ENCODE measurements at places on chromosomes 2 and 18.

DNA sequence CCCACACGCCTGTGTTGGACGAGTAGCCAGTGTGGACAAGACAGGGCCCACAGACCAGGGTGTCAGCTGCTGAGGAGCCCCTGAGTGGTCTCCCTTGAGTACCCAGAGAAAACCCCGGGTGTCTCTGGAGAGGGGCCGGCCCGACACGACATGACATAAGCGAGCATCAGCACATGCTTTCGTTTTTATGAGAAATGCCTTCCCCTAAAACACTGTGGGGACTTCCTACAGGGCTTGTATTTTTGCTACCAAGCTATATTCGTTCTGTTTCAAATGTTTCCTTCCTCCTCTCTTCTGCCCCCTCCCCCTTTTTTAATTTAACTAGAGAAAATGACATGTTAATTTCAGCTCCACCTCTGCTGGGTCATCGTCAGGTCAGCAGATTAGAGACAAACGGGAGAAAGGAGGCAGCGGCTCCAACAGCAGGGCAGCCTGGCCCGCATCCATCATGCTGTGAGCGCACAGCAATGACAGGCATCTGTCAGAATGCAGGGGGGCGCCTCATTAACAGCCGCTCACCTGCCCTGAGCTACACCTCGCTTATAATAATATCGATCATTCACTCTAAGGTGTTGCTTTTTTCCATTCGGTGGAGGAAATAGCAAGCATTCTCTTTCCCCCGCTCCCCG, 286.2 kb downstream of the ZNF516 start:
- no peak for DNase-seq

DNA sequence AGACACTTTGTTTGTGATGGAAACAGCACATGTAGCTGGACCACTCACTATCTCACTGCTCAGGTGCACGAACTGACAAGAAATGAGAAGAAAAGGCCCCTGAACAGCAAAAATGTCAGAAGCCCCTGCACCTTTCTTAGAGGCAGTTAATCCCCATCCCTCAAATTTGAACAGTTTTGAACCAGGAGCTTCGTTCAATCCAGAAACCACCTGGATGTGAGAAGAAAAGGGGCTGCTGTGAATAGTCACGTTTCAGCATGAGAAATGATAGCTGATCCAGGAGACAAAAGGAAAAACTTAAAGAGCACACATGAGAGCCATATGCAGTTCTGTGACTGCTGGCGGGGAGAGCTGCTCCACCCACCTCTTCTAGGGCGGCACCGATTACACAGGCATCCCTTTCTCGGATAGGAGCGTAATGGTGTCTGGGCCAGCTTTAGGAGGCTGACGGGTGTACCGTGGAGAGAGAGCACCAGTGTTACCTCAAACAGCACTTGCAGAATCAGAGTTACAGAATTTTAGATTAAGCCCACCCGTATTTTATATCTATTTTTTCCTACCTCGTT, 117.0 kb upstream of the EML6 start:
- no peak for DNase-seq

- no peak for DNase-seq
These were observed 33.4 kb downstream of the PUM2 start for GRCh38 chr2:20317197-20317596.

DNA sequence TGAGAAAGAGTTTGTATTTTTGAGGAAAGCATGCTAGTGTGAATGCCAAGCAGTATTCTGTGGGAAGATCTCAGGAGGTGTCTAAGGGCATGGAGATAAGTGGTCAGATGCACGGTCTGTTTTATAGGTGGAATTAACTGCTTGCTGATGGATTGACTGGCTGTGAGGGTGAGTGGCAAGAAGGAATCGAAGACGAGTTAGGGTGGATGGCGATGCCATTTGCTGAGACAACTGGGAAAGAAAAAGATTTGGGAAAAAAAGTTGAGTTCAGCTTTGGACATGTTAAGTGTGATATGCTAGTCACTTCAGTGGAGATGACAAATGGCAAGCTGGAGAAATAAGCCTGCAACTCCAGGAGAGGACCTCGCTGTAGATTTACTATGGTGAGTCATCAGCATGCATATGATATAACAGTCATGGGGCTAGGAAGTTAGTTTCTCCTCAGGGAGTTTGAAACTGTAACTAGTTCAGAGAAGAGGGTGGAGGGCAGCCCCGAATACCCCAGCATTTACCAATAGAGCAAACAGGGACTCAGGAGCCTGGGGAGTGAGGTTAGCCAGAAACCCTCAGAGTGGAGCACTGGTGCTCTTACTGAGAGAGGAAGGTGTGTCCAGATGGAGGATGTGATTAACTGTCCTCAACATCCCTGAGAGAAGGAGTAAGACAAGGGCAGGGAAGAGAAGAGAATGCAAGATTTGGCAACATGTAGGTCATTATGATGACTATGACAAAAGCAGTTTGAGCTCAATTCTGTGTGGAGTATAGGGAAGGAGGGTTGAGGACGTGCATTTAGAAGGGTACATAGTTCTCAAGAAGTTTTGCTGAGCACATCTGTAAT, 2.0 kb upstream of the HK2 start:
- no peak for DNase-seq

GRCh38 chr2:216517447-216518225, 19.0 kb downstream of the RPL37A start:
- DNase-seq = no peak

DNA sequence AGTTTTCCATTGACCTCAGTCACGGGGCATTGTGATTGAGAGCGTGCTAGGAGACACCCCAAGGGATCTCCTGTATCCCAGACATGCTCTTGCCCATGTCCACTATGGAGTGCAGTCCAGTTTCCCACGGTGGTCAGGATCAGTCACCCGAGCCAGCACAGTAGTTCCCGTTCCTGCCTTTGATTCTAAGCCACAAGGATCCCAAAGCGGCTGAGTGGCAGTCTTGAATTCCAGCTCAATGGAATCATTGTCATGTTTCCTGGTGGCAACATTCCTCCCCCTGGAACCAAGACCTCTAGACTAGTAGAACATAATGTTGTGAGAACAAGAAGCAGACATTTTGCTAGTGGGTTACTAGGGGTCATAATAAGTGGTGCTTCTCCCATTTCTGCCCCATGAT, 154.3 kb downstream of the SEPTIN10 start:
- no peak for DNase-seq

DNA sequence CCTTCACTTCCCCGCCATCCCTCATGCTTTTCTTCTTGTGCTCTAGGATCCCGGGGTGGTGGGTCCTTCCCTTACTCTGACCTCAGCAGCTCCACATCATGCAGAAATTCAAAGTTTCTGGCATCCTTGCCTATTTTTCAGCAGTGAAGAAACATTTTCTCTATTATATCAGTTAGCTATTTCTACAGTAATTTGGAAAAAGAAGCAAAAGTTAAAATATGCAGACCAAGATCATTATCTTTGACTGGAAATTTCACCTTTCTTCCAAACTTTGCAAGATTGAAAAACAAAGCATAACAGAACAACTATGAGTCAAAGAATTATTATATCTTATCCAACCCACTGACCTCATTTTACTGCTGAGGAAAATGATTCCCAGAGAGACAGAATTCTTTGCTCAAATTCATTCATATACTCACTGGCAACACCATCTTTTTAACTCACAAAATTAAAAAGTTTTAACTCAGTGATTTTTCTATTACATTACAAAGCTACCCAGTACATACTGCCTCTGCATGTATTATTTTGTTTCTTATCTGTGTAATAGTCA, 40.5 kb downstream of the ANTXR1 start:
- no peak for DNase-seq

DNA sequence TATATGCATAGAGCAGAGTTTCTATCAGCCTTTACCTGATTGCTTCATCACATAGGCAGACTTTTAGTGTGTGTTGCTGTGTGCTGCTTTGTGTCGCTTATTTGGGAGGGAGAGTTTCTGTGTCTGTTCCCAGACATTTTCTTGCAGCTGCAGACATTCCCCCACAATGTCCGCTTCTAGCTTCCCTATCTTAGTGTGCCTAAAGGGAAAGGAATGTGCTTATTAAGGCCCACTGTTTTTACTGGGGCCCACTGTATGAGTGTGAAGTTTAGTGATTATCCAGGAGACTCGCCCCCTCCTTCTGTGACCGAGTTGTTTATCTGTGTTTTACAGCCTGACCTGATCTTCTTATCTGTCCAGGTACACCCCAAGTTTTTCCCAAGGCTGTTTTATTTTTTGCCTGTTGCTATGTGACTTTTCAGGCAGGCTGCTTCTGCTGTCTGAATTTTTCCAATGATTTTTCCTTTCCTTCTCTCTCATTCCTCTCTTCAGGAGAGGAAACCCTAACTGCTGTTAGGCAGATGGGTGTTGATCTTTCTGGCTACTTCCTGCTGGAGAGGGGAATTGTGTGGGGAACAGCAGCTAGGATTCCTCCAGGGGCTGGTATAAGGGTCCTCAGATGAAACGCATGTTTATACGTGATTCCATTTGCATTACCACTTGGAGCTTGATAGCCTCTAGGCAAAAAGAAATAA, 47.6 kb downstream of the STK17B start:
- DNase-seq = no peak

DNA sequence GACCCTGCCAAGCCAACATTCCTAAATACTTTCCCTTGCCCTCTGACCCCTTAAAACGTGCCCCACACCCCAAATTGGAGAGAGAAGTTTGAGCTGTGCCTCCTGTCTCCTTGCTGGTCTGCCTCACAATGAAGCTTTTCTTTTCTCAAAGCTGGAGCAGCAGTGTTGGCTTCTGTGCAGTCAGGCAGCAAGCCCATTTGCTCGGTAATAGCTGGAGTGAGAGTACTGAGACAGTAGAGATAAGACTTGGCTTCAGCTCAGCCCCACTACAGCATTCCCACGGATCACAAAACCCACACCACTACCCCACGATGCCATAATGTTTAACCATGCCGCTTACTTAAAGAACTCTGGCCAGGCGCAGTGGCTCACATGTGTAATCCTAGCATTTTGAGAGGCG, 73.0 kb downstream of the NCAPH start:
- DNase-seq = no peak

DNA sequence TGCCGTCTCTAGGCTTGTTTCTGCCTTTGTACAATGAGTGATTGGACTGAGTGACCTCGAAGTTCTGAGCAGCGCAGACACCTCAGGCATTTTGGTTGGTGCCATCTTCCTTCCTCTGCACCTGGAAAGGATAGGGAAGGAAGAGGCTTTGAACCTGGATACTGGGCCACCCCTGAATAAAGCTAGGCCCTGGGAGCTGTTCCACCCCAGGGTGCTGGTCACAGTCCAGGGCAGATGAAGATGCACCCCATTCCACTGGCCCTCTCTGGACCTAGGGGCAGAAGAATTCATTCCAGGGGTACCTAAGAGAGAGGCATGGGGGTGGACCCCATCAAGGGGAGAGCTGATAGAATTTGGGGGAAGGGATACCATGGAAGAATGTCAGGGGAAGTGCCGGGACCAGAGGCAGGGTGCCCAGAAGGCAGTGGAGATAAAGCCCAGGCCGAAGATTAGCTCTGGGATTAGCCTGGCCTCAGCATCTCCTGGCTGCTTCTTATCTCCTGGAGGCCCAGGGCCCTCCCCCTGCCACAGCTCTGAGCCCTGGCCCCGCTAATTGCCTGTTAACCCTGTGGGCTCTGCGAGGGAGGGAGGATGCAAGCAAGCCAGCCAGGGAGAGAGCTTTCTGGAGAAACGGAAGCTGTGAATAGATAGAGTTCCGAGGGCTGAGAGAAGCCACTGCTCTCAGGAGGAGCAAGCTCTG, 11.4 kb downstream of the ASIC4 start:
- DNase-seq = no peak

- no peak for DNase-seq
These were observed 166.7 kb downstream of the TCF4 start for GRCh38 chr18:55421308-55421614.

DNA sequence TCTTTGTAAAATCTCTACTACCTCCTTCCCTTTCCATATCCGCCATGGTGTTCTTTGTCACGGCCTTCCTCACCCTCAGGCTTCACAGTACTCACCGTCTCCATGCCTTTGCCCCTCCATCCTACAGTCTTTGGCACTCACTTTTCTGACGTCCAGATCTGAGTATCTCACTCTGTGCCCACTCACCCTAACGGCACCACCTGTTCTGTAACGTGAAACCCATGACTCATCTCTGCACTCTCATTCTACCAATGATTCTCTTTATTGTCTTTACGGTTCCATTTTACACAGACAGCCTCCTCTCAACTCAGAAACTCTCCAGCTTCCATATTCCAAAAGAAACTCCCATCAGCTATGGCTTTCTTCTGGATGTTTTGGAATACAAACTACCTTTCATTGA, 56.7 kb downstream of the NETO1 start:
- no peak for DNase-seq

DNA sequence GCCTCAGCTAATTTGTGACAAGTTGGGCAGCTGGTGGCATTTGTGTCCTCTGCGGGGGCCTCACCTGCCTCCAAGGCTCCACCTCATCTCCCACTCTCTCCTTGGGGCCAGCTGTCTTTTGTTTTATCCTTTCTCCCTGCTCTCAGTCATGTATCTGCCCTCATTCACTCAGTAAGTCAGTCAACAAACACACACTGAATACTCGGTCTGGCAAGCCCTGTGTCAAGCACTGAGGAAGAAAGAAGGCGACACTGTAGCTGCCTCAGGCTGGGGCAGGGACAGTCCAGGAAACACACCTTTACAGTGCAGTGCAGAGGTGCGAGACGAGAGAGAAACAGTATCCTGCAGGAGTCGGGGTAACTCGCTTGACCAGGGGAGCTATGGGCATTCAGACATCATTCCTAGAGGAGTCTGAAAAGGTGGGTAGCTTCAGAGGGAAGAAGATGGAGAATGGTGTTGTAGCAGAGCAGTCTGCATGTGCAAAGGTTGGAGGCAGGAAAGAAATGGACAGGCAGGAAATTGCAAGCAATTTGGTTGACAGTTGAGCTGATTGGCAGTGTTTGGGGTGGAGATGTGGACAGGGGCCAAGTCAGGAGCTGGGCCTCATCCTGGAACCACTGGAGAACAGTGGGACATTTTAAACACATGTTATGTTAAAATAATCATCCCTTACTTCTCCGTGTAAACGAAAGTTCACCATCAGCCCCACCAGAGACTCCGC, 34.9 kb downstream of the SCTR start:
- no peak for DNase-seq

- no peak for DNase-seq
These were observed 51.3 kb downstream of the DLGAP1 start for GRCh38 chr18:4403836-4404235.
